ENCODE measurements at places on chromosomes 11 and 22.

GRCh38 chr22:36010090-36010489 lies 18.5 kb downstream of the RBFOX2 start:
- DNase-seq: no peak

GRCh38 chr11:108019870-108020540 lies 11.3 kb downstream of the CUL5 start:
- DNase-seq: no peak

GRCh38 chr22:35209203-35209602 lies 48.1 kb upstream of the HMGXB4 start:
- no peak for DNase-seq

GRCh38 chr11:16311831-16312230 lies 44.5 kb downstream of the SOX6 start:
- no peak for DNase-seq

DNA sequence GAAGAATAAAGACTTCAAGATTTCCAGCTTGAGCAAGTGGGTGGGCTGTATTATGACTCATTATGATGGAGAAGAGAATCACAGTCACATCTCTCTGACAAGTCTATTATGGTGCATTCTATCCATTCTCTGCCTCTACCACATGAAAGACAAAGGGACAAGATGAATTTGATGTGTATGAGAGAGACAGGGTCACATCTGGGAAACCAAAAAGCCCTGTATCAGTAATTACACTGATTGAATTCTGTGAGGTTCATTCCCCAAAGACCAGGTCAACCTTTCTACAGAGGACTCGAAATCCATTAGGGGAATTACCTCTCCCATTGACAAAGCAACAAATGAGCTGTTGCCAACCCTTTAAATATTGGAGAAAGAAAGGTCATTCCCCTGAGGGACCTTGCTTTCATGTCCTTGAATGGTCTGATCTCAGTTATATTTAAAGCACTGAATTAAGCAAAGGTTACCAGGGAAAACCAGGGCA lies 109.6 kb downstream of the USP35 start:
- DNase-seq: no peak

DNA sequence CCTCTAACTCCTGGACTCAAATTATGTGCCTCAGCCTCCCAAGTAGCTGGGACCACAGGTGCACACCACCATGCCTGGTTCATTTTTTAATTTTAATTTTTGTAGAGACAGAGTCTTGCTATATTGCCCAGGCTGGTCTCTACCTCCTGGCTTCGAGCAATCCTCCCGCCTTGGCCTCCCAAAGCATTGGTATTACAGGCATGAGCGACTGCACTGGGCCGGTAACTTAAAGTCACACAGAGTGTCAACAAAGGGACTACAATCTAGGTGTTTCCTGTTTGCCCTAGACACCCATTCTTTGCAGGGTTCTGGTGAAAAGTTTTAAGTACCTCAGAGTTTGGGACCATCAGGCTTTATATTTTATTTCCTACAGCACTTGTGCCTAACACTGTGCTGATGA lies 8.4 kb downstream of the UVRAG start:
- no peak for DNase-seq

DNA sequence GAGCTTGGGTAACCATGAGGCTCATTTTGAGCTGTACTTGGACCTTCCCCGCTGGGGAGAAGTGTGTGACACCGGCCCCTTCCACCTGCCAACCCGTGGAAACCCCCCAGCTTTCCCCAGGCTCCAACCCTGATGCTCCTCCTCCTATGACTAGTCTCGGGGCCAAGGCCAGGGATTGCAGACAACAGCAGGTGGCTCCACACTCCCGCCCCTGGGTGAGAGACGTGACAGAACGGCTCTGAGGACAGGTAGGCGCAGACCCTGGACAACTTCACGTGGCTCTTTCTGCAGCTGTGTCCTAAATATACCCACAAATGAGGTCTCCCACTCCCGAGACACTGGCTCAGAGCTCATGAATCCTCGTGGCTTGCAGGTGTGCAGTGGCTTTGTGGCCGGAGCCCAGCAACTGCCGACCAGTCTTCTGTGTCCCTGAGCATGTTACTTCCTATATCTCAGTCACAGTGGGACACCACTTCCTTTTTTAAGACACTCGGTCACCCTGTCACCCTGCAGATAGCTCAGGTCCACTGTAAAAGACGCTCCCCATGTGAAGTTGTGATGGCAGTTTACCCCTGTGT lies 55.2 kb downstream of the NECTIN1 start:
- peak; percentile 40 for DNase-seq

- DNase-seq: no peak
Measured at GRCh38 chr22:41687901-41688364, 734 bp downstream of the SNU13 start.

- no peak for DNase-seq
Measured at GRCh38 chr11:126268361-126268707, 361 bp downstream of the SRPRA start.

- DNase-seq: peak; percentile 38
Measured at GRCh38 chr11:63940786-63941185, 2.0 kb downstream of the NAA40 start.

DNA sequence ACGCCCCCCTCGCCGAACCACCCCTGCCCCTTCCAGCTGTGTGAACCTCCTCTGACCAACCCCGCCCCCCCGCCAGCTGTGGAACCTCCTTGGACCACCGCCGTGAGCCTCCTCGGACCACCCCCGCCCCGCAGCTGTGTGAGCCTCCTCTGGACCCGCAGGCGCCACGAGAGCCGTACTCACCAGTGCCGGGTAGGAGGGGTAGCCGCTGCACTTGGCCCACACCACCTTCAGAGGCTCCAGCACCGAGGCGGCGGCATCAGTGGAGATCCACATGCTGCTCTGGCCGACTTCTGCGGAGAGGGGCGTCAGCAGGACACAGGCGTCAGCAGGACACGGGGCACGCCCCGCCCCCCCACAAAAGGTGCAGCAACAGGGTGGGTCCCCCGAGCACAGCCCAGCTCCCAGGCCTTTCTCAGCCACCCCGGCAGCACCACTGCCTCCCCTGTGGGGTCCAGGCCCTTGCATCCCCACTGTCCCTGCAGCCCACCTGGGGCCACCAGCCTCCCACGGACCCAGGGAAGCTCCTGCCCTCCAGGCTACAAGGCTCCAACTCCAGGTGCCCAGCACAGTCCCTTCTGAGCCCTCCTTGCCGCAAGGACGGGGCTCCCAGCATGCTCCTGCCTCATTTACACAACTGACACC lies 51.7 kb downstream of the BRD1 start:
- DNase-seq: no peak

DNA sequence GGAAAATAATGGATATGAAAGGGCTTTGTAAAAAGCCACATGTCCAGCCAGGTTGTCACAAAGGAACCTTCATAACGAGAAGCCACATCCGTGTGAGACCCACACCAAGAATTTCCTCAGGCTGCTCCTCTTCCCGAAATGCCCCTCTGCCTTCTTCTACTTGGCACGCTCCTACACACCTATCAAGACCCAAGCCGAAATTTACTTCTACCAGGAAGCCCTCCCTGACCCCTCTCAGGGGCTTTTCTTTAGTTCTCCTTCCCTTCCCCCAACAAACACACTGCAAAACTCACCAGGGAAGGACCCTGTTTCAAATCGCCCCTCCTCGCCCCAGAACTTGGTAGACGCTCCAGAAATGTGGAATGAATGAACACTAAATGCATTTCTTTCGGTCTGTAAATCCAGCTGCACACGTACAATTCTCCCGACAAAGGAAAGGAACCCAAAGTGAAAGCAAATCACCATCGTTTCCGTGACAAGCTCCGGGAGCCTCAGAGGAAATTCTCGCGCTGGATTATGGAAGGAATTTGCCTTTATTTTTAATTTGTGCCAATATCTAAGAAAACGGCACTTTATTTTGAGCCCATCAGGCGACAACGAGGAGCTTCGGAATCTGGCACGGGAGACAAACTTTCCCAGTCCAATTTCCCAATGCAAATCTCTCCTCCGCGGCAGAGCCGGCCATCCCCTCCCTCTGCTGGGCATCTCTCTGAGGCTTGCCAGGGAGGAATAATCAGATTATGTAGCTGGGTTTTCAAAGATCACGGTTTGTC lies 13.2 kb upstream of the SHISAL1 start:
- no peak for DNase-seq

DNA sequence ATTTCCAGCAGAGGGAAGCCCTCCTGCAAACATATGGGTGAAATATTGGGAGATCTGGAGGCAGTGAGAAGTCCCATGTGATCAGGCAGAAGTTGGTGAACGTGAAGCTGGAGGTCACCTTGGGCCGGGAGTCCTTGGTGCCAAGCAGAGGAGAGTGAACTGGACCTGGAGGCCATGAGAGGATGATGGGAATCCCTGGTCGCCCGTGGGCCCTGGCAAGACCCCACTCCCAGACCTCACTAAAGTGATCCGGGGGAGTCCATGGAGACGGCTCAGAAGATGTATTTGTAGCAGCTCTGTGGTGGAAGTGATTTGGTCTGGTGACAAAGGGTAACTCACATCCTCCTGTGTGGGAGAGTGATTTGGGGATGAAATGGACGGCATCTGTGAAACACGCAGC lies 71.0 kb downstream of the ARHGAP8 start:
- DNase-seq: no peak

DNA sequence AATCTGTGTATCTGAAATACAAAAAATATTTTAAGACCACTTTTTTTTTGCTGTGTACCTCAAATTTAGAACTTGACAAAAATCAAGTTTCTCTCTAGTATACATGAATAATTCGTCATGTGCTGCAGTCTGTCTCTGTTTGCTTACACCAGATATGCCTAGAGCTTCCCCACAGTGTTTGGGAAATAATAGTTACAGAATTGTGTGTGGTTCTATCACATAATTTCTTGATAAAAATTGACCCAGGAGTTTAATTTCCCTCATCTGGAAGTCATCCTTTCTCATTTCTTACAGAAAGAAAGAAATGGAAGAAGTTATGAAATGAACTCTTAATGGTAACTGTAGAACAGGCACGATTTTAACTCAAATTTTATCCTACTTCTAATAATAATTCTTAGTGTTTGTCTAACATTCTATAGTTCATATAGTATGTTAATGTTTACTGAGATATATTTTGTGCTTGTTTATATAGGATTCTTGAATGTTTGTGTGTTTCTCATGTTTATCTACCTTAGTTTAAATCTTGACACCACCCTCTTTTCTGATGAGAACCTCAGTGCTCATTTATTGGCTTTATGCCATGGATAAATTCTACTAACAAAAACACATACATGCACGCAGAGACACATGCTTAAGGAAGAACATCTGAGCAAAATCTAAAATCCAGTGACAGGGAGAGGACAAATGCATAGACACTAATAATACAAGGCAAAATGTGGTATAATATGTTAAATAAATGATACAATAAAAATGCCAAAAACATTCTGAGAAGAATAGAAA lies 61.4 kb upstream of the CTSC start:
- DNase-seq: no peak

DNA sequence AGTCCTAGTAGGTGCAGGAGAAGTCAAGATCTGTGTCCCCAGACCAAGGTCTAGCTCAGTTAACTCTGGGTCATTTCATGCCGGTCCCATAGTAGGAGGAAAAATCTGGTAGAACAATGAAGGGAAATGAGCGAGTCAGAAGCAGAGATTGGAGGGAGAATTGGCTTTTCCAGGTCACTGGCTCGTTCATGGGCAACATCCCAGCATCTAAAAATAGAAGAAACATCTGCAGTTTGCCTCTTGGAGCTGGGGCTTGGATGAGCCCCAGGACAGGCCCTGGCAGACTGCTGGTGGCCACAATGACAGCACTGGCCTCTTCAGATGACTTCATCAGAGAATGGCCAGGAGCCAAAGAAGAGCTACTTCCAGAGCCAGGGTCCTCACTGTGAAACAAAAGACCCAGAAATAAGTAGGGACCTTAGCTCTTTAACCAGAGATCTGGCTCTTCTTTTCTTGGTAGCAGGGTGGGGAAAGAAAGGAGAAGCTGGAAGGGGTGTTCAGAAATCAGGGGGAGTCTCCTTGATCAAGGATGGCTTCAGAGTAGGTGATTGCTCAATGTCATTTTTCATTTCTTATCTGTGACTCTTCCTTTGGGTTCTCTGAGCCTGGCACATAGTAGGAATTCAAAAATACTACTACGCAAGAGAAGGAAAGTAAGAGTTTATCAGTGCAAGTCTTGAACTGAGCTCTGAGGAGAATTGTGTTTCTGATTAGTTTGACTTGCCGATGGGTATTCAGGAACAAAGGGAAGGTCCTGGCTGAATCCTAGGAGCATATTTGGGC lies 102.6 kb downstream of the TMPRSS5 start:
- DNase-seq: no peak

GRCh38 chr11:126339863-126340434 lies 15.5 kb upstream of the ST3GAL4 start:
- DNase-seq: no peak

GRCh38 chr11:12330485-12331231 lies 46.7 kb upstream of the PARVA start:
- no peak for DNase-seq

GRCh38 chr11:1306186-1307162 lies 3.0 kb downstream of the TOLLIP start:
- DNase-seq: no peak

DNA sequence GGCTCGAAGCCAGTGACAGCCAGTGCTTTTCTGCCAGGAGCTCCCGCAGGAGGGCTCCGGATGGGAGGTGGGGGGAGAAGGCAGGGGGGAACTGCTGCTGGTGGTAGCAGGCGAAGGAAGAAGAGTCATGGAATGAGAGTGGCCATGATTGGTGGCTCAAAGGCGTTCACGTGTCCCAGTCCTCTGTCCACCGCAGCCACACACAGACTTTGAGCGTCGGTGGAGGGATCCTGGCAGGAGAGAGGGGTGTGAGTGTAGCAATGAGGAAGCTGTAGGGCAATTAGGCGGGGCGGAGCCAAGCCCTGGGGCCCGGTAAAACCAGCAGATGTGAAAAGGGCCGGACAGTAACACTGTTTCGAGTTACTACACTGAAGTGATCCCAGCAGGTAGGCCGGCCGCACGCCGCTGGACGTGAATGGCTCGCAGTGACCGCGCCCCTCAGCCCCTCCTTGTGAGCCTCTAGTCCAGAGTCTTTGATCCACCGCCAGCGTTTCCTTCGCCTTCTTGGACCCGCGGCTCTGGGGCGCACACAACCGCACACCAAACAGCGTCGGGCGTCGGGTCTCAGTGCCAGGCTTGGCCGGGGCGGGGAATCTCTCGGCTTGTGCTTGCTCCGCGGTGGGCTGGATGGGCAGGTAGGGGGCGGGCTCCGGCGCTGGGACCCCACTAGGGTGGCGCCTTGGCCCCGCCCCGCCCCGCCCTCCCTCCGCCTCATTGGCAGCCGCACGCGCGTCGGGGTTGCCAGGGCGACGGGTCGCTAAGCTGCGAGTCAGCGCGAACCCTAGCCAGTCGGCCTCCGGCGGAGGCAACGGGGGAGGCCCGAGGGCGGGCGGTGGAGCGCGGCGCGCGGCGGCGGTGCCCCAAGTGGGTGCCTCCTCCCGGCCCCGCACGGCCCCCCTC lies at the start of gene LRRC10B:
Gene LRRC10B, plus strand, starts transcription at position 788 of the 900 bp plus-strand sequence. CDS start 250 bp downstream, outside the sequence.
- peak; percentile 69 for DNase-seq

- no peak for DNase-seq
Measured at GRCh38 chr11:14022821-14023220, 60.3 kb downstream of the SPON1 start.

- DNase-seq: no peak
Measured at GRCh38 chr11:113110046-113110445, 148.8 kb downstream of the NCAM1 start.

GRCh38 chr22:33677536-33677935 lies 242.7 kb downstream of the LARGE1 start:
- no peak for DNase-seq

- DNase-seq: peak; percentile 33
Measured at GRCh38 chr11:23540101-23540561, 679.9 kb upstream of the CCDC179 start.

All from germinal center (tissue), 1 donor.